ENCODE measurements at places on chromosomes 5 and 9.

DNA sequence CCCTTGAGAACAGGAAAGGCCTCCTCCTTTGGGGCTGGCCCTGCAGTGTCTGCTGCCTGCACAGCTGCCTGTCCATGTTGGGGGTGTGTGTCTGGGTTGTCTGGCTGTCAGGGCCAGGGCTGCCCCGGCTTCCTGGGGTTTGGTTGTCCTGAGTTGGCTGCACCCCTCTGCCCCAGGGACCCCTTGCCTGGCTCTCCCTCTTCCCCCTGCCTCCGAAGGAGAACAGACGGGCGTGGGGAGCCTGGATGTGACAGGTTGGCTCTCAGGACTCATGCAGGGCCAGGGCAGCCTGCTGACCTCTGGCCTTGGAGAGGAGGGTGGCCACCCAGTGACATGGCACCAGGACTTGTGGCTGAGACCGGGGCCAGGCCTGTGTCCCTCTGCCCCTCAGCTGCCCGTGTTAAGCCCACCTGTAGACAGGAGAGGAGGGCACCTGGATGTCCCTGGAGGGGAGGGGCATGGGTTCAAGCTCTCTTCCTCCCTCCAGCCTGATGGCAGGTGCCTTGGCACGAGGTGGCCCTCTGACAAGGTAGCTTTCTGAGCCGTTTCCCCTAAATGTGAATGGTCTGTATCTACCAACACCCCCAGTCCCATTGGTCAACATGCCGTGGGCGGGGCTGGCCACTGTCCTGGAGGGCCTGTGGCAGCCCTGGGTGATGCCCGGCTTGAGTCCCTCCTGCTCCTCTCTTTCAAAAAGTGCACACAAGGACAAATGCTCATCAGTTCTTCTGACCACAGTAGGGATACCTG, 34.9 kb downstream of the WNK2 start:
- DNase-seq = no peak

DNA sequence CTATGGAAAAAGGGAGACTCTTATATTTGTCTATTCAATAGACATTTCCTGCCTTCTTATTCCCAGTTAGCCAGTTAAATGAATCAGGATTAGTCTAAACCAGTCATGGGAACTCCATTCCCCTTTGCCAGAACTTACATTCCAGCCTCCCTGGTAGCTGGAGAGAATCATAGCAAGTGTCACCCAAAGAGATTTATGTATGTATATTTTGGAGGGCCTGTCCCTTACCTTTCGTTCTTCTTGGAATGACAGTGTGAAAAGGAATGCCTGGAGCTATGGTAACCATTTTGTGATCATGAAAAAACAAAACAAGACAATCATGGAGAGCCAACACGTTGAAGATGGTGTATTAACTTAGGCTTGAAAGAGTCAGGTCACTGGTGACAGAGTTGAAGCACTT, 627.7 kb downstream of the CCDC171 start:
- no peak for DNase-seq

DNA sequence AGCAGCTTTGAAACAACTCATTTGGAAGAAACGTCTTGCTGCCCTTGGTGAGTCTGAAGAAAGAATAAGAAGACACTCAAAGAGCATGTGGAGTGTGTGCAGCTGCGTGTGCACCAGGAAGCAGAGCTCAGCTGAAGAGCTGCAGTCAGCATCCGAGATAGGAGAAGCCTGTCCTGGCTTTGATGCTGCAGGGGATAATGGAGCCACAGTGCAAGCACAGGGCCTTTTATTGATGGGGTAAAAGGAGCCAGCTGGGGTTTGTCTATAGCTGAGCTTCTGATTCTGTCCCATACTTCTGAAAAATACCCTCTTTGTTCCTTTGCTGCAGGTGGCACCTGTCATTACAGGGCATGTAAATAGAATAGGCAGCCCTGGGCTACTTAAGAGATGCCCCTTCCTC, 375.7 kb upstream of the ZNF462 start:
- no peak for DNase-seq

- DNase-seq = no peak
Observed at GRCh38 chr5:156879665-156880285, 29.7 kb downstream of the PPP1R2B start.

- no peak for DNase-seq
Observed at GRCh38 chr9:128201441-128202369, 1.5 kb upstream of the DNM1 start.
